ENCODE measurements at places on chromosomes 13 and 19.

DNA sequence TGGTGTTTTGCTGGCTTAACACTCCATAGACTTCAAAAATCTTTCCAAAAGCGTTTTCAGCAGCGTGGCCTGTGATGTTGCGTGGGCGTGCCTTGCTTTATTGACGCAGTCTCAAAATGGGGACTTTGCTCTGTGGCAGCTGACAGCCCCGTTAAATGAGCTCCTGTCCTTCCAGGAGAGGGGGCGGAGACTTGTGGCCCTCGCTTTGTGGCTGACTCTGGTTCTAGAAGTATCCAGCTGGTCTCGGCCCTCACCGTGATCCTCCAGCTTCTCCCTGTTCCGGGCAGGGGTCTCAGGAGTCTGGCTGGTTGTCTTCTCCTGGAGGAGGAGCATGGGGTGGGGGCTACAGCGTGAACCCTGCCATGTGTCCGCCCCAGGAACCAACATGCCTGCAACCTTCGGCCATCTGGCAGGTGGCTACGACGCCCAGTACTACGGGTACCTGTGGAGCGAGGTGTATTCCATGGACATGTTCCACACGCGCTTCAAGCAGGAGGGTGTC is 8.4 kb upstream of the ZNF554 start:
- DNase-seq = no peak

GRCh38 chr13:97160421-97160820 is 61.7 kb upstream of the MBNL2 start:
- DNase-seq = no peak

GRCh38 chr19:43809762-43810696 is 7.8 kb upstream of the LYPD5 start:
- peak; percentile 63 for DNase-seq

DNA sequence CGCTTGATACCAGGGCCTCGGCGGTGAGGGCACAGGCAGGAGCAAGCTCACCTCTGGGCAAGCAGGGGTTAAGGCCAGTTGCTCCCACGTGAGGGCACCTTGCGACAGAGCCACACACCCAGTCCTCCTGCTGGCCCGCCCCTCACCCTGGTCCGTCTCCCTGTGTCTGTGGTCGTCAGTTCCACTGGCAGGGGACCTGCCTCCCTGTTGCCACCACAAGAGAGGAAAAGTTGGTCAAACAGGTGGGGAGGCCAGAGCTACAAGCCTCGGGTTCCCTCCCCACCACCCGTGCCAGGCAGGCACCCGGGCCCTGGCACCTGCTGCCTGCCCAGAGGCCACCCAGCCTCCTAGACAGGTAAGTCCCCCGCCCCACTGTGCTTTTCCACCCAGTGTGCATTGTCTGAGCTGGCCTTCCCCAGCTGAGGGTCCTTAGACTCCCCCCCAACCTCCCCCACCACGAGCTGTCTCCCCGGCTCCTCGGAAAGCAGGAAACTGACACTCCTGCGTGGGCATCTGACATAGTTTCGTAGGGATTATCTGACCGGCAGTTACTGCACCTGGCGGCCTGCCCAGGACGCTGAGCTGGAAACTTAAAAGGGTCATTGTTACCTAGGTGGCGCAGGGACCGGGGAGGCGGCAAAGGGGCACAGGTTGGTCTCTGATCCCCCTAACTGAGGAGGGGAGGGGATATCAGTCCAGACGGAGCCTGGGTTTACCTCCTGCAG is at the start of gene TJP3:
TJP3 (plus strand) TSS at position 178 of the 725 bp plus-strand sequence. CDS start 20,049 bp downstream, outside the sequence.
- peak; percentile 65 for DNase-seq

DNA sequence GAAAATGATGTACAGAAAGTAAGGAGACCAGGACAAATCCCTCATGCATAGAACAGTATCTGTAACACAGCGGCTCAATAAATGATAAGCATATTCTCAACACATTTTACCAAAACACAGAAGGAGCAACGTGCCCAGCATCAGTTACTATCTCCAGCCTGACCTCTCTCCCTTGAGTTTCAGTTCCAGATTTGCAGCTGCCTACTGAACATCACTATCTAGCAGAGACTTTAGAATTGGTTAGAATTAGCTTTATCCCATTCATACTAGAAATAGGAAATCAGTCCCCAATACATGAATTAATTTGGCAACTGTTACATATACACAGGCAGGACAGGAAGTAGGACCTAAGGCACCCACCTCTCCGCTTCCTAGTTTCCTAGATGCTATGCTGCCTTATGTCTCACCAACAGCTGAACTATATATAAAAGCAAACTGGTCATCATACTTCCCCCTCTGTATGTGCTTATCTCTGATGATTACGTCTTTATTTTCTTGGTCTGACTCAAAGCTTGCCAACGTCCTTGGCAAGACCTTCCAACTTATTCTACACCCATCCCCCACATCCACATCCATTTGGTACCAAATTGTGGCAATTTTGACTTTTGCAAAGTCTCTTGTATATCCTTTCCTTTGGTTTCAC is 61.1 kb downstream of the SACS start:
- DNase-seq = no peak

DNA sequence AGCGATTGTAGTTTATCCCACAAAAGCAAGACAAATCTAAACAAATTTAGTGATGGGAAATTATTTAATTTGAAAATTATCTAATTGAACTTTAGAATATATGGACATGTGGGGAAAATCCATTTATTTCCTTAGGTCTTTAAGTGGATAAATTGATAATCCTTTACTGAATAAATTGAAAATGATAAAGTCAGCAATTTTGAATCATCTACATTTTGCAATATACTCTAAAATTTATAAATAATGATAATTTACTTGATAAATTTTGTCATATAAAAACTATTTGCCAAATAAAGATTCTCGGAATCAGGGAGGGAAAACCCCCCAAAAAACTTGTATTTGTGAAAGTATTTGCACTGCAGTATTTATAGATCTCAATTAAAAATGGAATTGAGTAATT is 875.3 kb upstream of the SLITRK5 start:
- no peak for DNase-seq

GRCh38 chr19:40335855-40336600 is 12.2 kb downstream of the C19orf47 start:
- DNase-seq = no peak

GRCh38 chr13:24893863-24894262 is 129.9 kb downstream of the RNF17 start:
- no peak for DNase-seq

- DNase-seq = peak; percentile 71
Measured at GRCh38 chr19:984165-984967, at the start of gene WDR18. Gene WDR18, plus strand, starts transcription at chr19:984345. Its CDS starts 9 bp downstream, at chr19:984354.

GRCh38 chr13:83377491-83377890 is 504.8 kb downstream of the SLITRK1 start:
- DNase-seq = no peak
